Left colon (tissue), 2 donors: ENCODE measurements at places on chromosomes 2 and 18. TPM values are rescaled to one million over a fixed set of nuclear protein-coding genes. Genes with fewer than 3 reads are reported as not detected.

- DNase-seq = no peak
Observed at GRCh38 chr2:210540471-210540870, 15.9 kb upstream of the CPS1 start.

DNA sequence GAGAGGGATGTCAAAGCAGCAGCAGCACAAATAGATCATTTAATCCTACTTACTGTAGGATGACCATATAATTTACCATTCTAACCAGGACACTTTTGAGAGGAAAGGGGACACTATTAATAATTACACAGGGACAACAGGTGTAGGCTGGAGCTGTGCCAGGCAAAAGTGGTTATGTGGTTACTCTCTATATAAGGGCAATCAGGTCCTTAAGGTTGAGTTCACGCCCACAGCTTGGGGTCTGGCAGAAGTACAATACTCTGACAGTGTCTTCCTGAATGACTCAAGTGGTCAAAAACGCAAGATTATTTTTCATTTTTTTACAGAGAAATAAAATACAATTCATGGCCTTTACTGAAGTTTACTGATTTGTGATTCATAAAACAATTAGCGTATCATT is 2.8 kb downstream of the PREPL start:
- DNase-seq = peak; percentile 49

- DNase-seq = no peak
Observed at GRCh38 chr18:74377776-74378175, 62.1 kb downstream of the C18orf63 start.

DNA sequence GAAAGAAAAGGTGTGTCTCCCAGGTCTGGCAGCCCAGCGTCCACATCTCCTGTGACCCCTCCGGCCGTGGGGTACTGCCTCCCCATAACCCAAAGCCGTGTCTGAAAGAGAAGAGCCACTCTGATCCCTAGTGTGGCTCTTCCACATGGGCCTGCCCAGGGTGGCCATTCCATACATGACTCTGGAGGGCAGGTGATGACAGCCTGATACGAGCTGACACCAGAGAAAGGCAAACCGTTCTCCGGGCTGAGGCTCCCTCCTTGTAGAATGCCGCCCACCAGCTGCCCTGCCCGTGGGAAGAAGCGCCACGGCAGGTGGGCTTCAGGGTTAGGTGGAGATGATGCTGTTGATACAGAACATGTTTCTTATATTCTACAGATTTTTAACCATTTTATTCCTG is 451.6 kb upstream of the SALL3 start:
- DNase-seq = no peak

The RNF125 gene
- total RNA-seq = 8.5 TPM

The SERPINB13 gene
- not detected for total RNA-seq

The TUBB8B gene
- total RNA-seq = not detected
